Erythroblast (primary cell): ENCODE measurements at places on chromosomes 5 and 9.

GRCh38 chr5:122056913-122057312, 21.1 kb downstream of the LOX start:
- DNase-seq, result no peak

DNA sequence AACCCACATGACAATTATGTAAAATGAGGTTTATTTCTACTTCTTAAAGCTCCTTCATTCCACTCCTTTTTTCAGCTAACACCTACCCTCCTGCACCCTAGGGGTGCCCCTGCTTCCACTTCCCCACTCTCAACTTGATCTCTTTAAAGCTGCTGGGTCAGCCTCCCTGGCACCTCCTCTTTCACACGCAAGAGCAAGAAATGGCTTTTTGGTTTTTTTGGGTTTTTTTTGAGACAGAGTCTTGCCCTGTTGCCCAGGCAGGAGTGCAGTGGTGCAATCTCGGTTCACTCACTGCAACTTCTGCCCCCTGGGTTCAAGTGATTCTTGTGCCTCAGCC, 64.4 kb downstream of the SUSD1 start:
- no peak for DNase-seq

DNA sequence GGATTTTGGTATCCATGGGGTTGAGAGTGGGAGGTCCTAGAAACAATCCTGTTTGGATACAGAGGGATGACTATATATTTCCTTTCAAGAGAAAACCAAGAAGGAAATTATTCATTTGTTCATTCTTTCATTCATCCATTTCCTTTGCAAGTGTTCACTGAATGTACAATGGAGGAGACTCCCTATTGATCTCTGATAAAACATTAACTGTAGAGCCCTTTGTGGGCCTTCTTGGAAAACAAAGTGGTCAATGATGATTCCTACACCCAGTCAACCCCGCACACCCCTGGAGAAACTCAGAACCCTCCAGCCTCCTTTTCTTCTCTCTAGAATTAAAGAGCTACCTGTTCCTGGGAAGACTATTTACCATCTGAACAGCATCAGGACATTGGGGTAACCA, 247.3 kb downstream of the AUH start:
- DNase-seq, result no peak

- peak; percentile 7 for DNase-seq
These were observed 65.4 kb upstream of the FCN1 start for GRCh38 chr9:134983074-134983473.

GRCh38 chr5:176647843-176648473, 674 bp downstream of the TSPAN17 start:
- DNase-seq, result peak; percentile 69
